ENCODE measurements at places on chromosomes 13 and 19.

- no peaks in the 10 kb centered on the region for H3K27me3 ChIP-seq
- no peaks in the 10 kb centered on the region for H3K36me3 ChIP-seq
- H3K4me3 ChIP-seq: no peak overlapping the region
- H3K4me1 ChIP-seq: no peaks in the 10 kb centered on the region
- no peak overlapping the region for H3K27ac ChIP-seq
These were observed 2.6 kb downstream of the NAPSA start for GRCh38 chr19:50362656-50363424.

- DNase-seq: no peak
- peaks cover 10% of the 10 kb centered on the region for H3K4me1 ChIP-seq
These were observed at the start of gene PDE4A for GRCh38 chr19:10420444-10421239. PDE4A (plus strand) TSS chr19:10420538; CDS start chr19:10420765, 227 bp downstream.

DNA sequence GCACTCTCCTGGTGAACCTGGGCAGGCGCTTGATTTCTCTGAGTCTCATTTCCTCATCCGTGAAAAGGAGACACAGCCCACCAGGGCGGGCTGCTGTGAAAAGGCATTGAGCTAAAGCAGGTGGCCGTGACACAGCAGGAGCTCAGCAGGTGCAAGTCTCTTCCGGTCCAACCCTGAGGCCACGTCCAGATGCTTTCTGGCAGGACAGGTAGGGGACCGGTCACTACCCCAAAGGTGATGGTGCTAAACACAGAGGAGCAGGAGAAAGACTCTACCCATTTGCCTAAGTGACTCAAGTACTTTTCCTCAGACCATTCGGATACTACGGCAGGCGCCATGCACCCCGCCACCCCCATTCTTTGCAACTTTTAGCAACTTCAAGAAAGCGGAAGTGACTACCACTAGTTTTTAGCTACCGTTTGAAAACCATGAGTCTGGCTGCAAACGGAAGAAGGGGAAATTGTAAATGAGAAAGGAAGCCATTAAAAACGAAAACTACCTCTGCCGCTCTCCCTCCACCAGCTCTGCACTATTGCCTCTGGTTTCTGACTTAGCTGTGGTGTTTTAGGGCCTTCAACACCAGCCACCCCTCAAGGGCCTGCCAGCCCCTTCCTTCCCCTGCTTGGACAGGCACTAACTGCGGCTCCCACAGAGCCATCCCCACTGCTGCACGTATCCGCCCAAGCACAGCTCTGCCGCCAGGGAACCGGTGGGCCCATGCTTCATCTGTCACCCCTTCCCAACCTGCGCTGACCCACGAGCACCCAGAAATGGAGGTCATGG, 4.8 kb downstream of the PPP6R1 start:
- H3K27me3 ChIP-seq: no peaks in the 10 kb centered on the region
- no peak for DNase-seq
- H3K27ac ChIP-seq: no peak overlapping the region
- no peaks in the 10 kb centered on the region for H3K36me3 ChIP-seq

DNA sequence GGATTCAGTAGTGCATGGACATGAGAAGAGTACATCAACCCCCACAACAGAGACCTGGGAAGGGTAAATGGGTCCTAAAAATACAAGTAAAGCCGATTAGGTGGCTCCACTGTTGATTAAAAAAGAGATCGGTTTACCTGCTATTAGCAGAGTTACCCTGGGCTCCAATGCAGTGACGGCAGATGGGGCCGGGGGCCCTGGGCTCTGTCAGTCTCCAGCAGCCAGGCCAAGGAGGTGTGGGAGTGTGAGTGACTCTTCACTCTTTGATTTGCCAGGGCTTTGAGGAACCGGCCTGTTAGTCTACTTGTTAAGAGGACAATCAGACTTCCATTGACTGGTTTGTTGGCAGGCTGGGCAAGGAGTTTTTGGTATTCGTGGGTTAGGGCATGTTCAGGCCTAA, 1368.7 kb downstream of the UQCRFS1 start:
- no peaks in the 10 kb centered on the region for H3K4me1 ChIP-seq
- no peaks in the 10 kb centered on the region for H3K36me3 ChIP-seq
- H3K27ac ChIP-seq: no peak overlapping the region
- no peak overlapping the region for H3K4me3 ChIP-seq
- no peak for DNase-seq
- H3K27me3 ChIP-seq: no peaks in the 10 kb centered on the region

GRCh38 chr13:113805431-113806103, 46.5 kb downstream of the TMEM255B start:
- no peaks in the 10 kb centered on the region for H3K36me3 ChIP-seq
- H3K4me3 ChIP-seq: no peak overlapping the region
- no peak overlapping the region for H3K27ac ChIP-seq
- DNase-seq: no peak

DNA sequence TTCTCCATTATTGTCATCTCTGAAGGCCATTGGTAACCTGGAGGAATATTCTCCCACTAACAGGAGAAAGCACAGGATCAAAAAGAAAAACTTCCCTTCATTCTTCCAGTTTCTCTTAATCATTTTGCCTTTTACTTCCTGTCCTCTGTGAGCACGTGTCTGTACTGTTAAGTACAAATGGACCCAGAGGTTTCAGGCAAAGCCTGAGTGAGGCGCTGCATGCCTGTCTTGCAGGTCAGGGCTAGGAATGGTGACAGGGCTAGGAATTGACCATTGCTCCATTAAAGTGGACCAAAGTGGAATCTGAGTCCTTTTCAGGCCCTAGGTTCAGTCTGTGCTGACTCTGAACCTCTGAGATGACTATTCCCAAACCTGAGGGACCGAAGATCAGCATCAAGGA, 326.7 kb downstream of the SHISA2 start:
- H3K4me1 ChIP-seq: no peaks in the 10 kb centered on the region
- no peak overlapping the region for H3K27ac ChIP-seq
- H3K4me3 ChIP-seq: no peak overlapping the region
- H3K36me3 ChIP-seq: no peaks in the 10 kb centered on the region

GRCh38 chr13:110817143-110817542, 97.7 kb downstream of the ANKRD10 start:
- no peak overlapping the region for H3K4me3 ChIP-seq
- no peaks in the 10 kb centered on the region for H3K36me3 ChIP-seq
- no peak overlapping the region for H3K27ac ChIP-seq
- peaks cover 3% of the 10 kb centered on the region for H3K27me3 ChIP-seq
- no peaks in the 10 kb centered on the region for H3K4me1 ChIP-seq

DNA sequence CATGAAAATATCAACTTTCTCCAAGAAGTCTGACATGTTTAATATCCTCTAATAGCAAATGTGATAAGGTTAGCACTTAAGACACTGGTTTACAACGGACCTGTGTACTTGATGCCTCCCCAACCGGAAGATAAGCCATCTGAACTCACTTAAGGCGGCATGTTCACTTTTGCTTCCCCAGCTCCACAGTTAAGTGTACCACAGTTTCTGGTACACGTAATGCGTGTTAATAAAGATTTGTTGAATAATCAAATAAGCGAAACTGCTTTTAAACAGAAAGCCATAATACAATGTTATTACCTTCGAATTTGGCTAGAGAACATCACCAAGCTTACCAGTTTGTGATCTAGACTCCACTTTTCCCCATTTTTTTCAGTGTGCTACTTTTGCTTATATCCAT, 1.4 kb upstream of the PAN3 start:
- H3K4me3 ChIP-seq: peak overlapping the region; percentile 100
- DNase-seq: no peak
- peak overlapping the region; percentile 100 for H3K27ac ChIP-seq
- peaks cover 13% of the 10 kb centered on the region for H3K4me1 ChIP-seq
- H3K27me3 ChIP-seq: no peaks in the 10 kb centered on the region
- H3K36me3 ChIP-seq: no peaks in the 10 kb centered on the region

GRCh38 chr13:42747399-42747873, 33.9 kb upstream of the FAM216B start:
- no peaks in the 10 kb centered on the region for H3K4me1 ChIP-seq
- no peaks in the 10 kb centered on the region for H3K27me3 ChIP-seq
- no peak for DNase-seq
- no peaks in the 10 kb centered on the region for H3K36me3 ChIP-seq

- H3K4me3 ChIP-seq: no peak overlapping the region
- no peak overlapping the region for H3K27ac ChIP-seq
- DNase-seq: no peak
- H3K36me3 ChIP-seq: no peaks in the 10 kb centered on the region
- H3K4me1 ChIP-seq: peaks cover 10% of the 10 kb centered on the region
- H3K27me3 ChIP-seq: no peaks in the 10 kb centered on the region
These were observed 405.8 kb downstream of the SPRY2 start for GRCh38 chr13:79935121-79935520.

DNA sequence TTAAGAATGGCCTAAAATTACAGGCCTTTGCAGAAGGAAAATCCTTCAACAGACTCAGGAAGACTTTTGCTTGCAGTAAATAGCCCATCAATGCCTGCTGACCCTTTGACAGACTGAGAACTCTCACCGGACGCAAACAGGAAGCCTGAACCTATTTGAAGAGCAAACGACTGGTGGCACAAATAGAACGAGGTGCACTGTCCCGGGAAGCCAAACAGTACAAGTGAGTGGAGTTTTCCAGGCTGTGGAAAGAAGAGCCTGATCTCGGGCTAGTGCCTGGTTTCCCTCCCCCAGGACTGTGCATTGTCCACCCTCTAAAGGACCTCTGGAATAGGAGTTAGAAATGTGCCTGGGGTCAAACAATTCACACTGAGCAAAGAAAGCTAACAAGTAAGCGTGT, 165.5 kb downstream of the FGF14 start:
- H3K27me3 ChIP-seq: no peaks in the 10 kb centered on the region
- H3K27ac ChIP-seq: no peak overlapping the region
- H3K36me3 ChIP-seq: no peaks in the 10 kb centered on the region
- no peaks in the 10 kb centered on the region for H3K4me1 ChIP-seq
- no peak overlapping the region for H3K4me3 ChIP-seq
- DNase-seq: no peak

DNA sequence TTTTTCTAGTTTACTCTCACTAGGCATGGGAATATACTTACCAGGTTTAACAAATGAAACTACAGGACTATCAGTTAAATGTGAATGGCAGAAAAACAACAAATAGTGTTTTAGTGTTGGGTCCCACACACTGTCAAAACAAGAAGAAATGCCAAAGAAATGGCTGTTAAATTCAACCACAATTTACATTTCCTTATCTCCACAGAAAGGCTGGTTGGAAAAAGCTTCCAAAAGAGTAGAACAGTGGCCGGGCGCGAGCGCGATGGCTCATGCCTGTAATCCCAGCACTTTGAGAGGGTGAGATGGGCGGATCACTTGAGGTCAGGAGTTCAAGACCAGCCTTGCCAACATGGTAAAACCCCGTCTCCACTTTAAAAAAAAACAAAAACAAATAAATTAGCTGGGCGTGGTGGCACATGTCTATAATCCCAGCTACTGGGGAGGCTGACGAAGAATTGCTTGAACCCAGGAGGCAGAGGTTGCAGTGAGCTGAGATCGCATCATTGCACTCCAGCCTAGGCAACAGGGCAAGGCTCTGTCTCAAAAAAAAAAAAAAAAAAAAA, 66.5 kb downstream of the SERP2 start:
- no peaks in the 10 kb centered on the region for H3K36me3 ChIP-seq
- no peaks in the 10 kb centered on the region for H3K27me3 ChIP-seq
- DNase-seq: no peak
- H3K4me3 ChIP-seq: no peak overlapping the region
- no peak overlapping the region for H3K27ac ChIP-seq
- peaks cover 6% of the 10 kb centered on the region for H3K4me1 ChIP-seq

- no peaks in the 10 kb centered on the region for H3K36me3 ChIP-seq
- peaks cover 16% of the 10 kb centered on the region for H3K4me1 ChIP-seq
- no peak overlapping the region for H3K4me3 ChIP-seq
- H3K27ac ChIP-seq: no peak overlapping the region
- no peaks in the 10 kb centered on the region for H3K27me3 ChIP-seq
- DNase-seq: no peak
These were observed 42.0 kb downstream of the CAPN12 start for GRCh38 chr19:38702278-38702677.

DNA sequence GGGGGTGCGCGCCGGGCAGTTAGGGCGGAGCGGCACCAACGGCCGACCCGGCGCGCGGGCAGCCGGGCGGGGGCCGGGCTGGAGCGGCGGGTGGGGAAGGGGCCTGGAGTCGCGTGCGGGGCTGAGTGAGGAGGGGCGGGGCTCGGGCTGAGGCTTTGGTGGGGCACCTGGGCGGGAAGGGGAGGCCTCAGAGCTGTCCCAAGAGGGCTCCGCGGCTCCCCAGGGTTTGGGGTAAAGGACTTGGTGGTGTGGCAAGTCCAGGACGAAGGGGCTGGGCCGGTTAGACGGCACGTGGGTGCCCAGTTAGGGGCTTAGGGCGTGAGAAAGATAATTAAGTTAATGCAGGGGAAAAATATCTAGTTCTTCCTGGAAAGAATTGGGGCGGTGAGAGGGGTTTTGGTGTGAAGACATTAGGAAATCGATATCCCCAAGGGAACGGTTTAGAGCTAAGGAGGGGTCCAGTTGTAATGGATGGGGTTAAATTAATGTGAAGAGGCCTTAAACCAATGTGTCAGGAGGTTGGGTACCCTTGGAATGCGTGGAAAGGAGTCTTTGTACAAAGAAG, 496 bp downstream of the ZNF574 start:
- H3K4me3 ChIP-seq: peak overlapping the region; percentile 91
- peaks cover 13% of the 10 kb centered on the region for H3K4me1 ChIP-seq
- peak; percentile 63 for DNase-seq
- no peaks in the 10 kb centered on the region for H3K36me3 ChIP-seq

DNA sequence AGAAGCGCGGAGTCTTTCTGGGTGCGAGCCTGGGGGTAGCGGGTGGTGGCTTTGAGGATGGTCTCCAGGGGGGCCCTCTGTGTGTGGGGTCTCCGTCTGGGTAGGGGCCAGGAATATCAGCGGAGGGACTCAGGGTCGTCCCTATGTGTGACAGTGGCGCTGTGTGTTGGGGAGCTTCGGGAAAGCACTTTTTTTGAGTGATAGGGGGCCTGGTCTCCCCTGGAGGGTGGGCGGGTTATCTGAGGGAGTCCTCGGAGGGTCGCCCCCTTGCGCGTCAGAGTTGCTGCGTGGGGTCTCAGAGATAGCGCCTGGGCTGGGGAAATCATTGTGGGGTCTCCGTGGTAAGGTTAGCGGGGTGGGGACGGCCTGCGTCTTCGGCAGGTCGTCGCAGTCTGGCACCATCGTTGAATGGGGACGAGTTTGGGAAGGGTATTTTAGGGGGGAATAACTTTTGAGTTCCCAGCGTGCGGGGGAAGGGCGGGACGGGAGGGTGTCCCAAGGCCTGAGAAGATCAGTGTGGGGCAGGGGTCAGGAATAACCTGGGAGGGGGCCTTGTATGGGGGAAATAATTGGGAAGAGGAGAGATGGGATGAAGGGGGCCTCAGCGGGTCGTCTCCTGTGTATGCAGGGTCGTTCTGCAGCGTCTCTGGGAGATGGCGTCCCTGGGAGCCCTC, 857 bp downstream of the IER2 start:
- H3K4me1 ChIP-seq: peaks cover 18% of the 10 kb centered on the region
- peak overlapping the region; percentile 73 for H3K4me3 ChIP-seq
- peak; percentile 30 for DNase-seq
- no peaks in the 10 kb centered on the region for H3K27me3 ChIP-seq
- peak overlapping the region; percentile 83 for H3K27ac ChIP-seq
